ENCODE measurements at places on chromosomes 7 and 10. TPM values are rescaled to one million over a fixed set of nuclear protein-coding genes. Genes with fewer than 3 reads are reported as not detected.

GRCh38 chr7:50394315-50394714 lies 55.8 kb downstream of the FIGNL1 start:
- no peak for DNase-seq

GRCh38 chr7:118793582-118793981 lies 569.1 kb downstream of the ANKRD7 start:
- no peak for DNase-seq

GRCh38 chr7:27184337-27185012 lies 557 bp downstream of the HOXA11 start:
- no peak for DNase-seq

GRM8 gene
- not detected for polyA plus RNA-seq

DNA sequence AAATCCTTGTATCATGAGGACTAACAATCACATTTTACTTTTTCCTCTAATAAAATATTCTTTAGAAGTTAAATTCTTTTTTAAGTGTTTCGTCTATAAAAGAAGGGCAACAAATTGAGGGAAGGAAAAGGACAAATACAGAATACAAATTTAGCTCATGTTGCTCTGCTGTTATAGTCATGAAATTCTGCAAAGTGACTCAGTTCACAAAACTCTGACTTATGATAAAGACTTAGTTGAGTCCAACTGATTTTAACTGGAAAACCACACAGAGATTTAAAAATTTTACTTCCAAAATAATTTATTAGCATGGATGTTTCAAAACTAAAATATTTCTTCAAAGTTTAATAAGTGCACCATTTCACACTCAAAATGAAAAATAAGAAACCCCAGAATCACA lies 75.0 kb upstream of the GPR22 start:
- peak; percentile 30 for DNase-seq

- DNase-seq = no peak
These were observed 283.8 kb upstream of the C7orf33 start for GRCh38 chr7:148306759-148307158.
